Right ventricle myocardium inferior (tissue), 1 donor: ENCODE measurements at places on chromosomes 6 and 20.

DNA sequence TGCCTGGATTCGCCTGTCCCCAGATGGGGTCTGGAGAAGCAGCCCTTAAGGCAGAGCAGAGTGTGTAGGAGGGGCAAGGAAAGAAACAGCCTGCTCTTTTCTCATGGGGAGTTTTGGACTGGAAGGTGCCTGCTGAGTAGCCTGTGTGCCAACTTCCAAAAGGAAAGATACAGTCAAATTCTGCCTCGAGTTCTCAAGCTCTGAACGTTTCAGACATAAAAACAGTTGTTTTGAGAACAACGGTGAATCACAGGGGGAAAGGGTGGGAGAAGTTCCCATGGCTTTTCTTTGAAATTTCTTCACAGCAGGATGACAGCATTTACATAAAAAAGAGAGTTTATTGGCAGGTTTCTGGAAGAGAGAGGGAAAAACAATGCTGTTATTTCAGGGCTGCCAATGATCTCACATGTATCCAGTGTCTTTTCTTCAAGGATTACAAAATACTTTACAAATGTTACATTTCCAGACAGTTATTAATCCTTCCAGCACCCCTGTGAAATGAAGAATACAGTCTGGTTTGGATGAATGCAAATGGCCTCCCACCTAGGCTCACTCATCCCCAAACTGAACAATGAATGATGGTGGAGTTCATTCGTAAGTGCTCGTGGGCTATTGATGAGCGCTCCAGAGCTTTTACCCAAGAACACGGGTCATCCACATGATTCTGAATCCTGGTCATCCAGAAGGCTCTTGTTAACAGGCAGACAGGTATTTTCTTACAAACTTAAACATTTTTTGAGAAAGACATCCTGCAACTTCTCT, 33.8 kb upstream of the ECI2 start:
- no peak for DNase-seq

- no peak for DNase-seq
These were observed 685.7 kb downstream of the BCKDHB start for GRCh38 chr6:80792151-80792550.

DNA sequence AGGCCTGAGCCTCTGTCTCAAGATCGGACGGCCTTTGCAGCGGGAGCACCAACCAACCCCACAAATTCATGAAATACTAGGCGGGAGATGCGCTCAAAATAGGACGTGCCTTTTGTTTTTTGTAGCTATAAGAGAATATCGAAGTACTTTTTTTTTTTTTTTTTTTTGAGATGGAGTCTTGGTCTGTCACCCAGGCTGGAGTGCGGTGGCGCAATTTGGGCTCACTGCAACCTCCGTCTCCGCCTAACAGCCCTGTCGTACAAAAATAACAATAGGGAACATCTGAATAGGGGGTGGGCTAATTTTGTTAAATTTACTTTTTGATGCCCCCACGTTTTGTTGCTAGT, 5.9 kb upstream of the TUBB2A start:
- no peak for DNase-seq

DNA sequence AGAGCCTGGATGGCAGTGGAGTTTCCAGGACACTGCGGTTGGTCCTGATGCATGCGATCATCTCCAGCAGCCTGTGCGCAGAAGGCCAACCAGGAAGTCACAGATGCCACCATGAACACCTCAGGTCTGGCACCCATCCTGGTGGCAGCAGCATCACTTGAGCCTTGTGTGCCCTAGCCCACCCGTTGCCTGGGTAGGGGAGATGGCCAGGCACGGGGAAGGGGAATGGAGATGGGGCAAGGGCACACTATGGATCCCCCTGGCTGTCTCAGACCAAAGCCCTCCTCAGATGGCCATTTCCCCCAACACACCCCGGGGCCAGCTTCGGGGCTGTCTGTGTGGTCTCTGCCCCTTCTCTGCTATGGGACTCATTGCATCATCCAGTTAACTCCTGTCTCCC, 58.3 kb downstream of the GNAS-AS1 start:
- no peak for DNase-seq

GRCh38 chr6:164108869-164109769, 694.6 kb downstream of the QKI start:
- DNase-seq, result peak; percentile 90

DNA sequence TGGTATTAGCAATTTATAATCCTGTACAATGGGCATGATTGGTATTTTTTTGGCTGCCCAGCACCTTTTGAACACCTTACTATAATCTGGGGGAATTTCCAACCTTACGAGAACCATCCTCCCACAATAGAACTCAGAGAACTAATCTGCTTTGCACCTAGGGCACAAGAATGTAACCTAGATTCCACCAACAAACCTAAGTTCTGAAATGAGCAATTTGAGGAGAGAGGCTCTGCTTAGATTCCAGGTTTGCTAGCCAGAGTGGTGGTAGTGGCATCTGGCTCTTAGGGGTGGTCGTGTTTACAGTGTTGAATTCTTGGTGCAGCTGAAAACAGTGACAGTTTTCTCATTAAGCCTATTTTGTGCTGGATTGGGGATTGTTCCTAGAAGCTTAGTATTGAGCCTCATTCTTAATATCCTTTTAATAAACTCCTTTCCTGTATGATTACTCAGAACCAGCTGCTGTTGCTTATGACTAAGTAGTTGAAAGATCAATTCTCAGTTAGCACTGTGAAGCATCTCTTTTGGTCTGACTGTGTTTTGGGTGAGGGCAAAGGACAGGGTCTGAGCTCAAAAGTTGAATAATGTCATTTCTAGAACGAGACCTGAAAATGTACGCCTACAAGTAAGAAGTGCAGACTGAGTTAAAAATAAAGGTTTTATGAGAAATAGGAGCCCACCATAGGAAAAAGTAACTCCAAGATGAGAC, 385.6 kb downstream of the CDKAL1 start:
- no peak for DNase-seq

GRCh38 chr6:169254456-169255316, 1.0 kb upstream of the THBS2 start:
- DNase-seq, result no peak

DNA sequence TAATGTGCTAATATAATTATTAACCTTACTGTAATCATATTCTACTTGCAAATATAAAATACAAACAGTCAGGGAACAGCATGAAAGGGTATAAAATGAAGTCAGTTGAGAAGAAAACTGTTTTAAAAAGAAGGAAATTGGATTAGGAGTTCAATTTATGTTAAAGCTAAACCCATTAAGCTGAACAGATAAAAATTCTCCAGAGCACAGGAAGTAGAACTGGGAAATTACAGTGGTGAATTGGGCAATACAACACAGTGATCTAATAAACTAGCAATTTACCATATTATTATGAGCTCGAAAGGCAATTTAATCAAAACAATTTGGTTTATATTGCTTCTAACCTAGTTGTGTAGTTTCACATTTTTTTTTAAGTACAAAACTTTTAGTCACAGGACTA, 407.4 kb upstream of the RGS17 start:
- DNase-seq, result no peak

GRCh38 chr20:5766085-5766764, 16.0 kb downstream of the SHLD1 start:
- DNase-seq, result no peak

GRCh38 chr20:1702855-1703254, 45.3 kb upstream of the SIRPG start:
- no peak for DNase-seq

DNA sequence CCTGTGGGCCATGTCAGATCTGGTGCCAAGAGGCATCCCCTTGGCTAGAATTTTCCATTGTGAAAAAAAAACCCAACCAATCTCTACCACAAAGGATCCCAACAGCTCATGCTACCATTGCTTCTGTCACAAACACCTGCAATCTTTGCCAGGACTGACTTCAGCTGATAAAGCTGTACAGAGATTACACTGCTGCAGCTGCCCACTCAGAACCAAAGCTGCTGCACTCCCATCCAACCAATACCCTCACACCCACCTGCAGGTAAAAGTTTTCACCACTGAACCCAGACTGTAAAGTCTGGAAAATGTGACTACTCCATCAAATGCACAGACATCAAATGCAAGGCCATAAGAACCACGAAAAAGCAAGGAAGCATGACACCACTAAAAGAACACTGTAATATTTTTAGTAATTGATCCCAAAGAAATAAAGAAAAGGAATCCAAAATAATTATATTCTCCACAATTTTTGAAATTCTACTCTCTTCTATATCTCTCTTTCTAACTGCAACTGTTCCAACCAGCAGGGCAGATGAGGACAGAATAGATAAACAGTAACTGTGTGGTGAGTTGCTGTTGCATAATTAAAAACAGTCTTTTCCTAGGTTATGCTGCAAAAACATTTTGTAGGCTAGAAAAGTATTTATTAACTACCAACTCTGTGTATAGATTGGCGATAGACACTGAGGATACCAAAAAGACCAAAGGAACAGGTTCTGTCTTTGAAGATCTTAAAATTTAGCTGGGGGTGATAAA, 128.0 kb upstream of the MCHR2 start:
- no peak for DNase-seq

GRCh38 chr6:136038531-136038930, 187.0 kb downstream of the PDE7B start:
- no peak for DNase-seq

- no peak for DNase-seq
These were observed 6.6 kb upstream of the SOX18 start for GRCh38 chr20:64055893-64056638.

GRCh38 chr6:155894758-155895157, 439.1 kb upstream of the NOX3 start:
- no peak for DNase-seq

DNA sequence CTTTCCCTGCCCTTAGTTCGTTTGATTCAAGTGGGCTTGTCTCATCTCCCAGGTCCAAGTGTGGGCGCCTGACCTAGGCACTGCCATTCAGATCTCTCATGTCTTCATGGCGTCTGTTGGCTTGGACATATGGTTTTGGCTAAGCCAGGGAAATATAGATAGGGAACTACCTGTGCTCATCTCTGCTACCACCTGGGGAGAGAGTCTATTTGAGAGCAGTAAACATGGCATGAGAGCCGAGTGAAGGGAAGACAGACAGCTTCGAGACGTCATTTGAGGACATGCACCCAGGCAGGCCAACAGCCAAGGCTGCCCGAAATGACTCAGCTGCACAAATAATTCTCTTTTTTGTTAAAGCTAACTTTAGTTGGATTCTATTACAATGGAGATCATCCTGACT, 370.7 kb upstream of the AGPAT4 start:
- no peak for DNase-seq

DNA sequence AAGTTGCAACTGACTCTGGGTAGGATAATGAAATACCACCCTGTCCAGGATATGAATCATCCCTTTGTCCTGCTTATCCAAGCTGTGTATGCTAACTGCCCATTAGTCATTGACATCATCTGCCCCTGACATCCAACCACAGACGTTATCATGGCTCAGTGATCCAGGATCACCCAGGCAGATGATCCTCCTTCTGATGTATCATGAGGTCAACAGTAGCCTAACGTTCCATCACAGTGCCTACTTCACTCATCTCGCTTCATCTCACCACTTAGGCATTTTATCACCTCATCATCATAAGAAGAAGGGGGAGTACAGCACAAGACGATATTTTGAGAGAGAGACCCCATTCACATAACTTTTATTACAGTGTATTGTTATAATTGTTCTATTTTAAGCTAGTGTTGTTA, 13.4 kb upstream of the BTN3A2 start:
- DNase-seq, result no peak

DNA sequence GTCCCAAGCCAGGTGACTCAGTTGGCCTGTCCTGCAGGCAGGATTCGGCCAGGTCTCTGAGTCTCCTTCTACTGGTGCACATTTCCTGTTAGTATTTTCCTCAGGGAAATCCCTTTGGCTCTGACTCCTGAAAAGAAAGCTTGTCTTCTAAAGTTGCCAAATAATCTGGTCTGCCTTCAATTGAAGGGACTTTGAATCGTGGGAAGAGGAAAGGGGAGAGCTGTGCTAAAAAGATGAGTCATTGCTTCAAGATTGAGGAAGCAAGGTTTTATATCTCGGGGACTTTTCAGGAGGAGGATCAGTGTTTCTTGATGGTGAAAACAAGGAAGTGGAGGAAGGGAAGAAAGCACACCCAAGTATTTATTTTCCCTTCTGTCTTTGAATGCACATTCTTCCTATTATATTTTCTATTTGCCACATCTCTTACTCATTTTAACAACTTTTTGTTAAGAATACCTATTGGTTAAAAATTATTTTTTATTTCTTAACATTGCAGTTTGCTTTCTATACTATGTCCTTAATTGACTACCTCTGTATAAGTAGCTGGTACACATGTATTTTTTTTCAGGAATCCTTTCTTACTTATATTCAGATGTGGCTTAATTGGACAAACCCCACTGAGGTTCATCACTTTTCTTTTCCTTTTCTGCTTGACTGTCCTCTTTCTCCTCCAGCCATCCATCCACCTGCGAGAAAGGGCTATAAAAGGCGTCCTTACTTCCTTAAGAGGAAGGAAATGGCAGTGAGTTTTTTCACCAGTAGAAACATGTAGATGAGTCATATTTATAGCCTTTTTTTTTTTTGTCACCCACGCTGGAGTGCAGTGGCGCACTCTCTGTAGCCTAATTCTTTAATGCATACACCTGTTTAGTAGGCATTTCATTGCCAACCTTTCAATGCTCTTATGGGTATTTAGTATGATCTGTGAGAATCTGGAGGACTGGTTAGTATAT, 15.0 kb upstream of the IFNGR1 start:
- DNase-seq, result no peak

- DNase-seq, result no peak
These were observed 33.8 kb upstream of the E2F3 start for GRCh38 chr6:20367743-20368485.

DNA sequence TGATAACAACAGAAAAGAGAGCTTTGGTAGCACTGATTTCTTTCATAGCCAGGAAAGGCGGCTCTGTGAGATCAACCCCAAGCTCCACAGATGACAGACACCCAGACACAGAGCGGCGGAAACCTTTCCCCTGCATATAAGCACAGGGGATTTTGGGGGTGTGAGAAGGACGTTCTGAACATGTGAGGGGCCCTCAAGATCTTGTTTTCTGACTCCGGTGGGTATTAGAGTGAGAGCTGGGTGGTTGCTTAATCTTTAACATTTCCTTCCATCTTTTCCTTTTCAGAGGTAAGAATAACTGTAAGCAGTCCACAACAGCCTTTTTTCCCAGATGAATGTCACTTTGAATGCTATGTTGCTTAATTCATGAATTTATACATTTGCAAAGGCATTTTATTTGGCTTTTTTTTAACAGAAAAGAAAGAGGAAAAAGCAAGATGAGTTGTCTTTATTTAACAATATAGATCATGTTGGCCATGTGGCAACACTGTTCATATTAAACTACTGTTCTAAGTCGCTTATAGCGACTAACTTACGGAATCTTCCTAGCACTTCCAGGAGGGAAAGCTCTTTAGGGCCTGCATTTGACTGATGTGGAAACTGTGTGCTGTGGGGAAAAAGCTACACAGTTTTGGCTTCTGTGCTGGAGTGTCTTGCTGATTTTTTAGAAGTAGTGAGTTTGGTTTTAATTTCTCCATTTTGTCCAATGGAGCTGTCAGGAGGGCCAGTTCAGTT, 80.5 kb upstream of the NAA20 start:
- DNase-seq, result no peak

- no peak for DNase-seq
These were observed 43.7 kb downstream of the FYN start for GRCh38 chr6:111829581-111829980.

GRCh38 chr6:15433511-15433861, 187.6 kb downstream of the JARID2 start:
- no peak for DNase-seq
